ENCODE measurements at places on chromosomes 13 and 19.

- H3K4me3 ChIP-seq, result no peak overlapping the region
- peaks cover 56% of the 10 kb centered on the region for H3K4me1 ChIP-seq
- DNase-seq, result no peak
Measured at GRCh38 chr19:4375164-4376027, 25.0 kb downstream of the SH3GL1 start.

DNA sequence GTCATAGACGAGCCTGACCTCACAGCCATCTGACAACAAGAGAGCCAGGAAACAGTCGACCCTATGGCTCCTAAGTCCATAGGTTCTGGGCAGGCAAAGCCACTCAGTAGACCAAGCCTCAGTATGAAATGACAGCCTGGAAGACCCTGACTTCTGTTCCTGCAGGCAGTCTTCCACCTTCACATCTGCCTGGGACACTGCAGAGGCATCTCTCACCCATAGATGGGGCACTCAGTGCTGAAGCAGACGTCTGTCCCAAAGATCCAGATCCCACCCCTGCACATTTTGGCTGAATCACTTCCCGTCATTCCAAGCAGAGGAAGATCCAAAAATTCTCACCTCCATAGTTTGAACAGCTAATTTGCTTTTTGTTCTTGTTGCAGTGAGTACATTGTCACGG, 139.3 kb upstream of the ZNF507 start:
- H3K4me1 ChIP-seq, result peaks cover 12% of the 10 kb centered on the region
- peaks cover 57% of the 10 kb centered on the region for H3K27me3 ChIP-seq
- no peaks in the 10 kb centered on the region for H3K36me3 ChIP-seq
- H3K27ac ChIP-seq, result no peak overlapping the region
- no peak overlapping the region for H3K4me3 ChIP-seq

GRCh38 chr19:45834970-45835369, 19.9 kb upstream of the RSPH6A start:
- no peak overlapping the region for H3K4me3 ChIP-seq
- peak overlapping the region; percentile 22 for H3K27ac ChIP-seq
- no peaks in the 10 kb centered on the region for H3K27me3 ChIP-seq
- H3K36me3 ChIP-seq, result peaks cover 77% of the 10 kb centered on the region
- no peaks in the 10 kb centered on the region for H3K4me1 ChIP-seq
- DNase-seq, result no peak

GRCh38 chr19:3480383-3481091, at the start of gene SMIM24:
Gene SMIM24 (minus strand): TSS chr19:3480525. CDS start chr19:3480463, 62 bp downstream.
- H3K36me3 ChIP-seq, result peaks cover 3% of the 10 kb centered on the region
- no peak within 1 kb of the TSS for H3K4me3 ChIP-seq
- H3K27me3 ChIP-seq, result no peaks in the 10 kb centered on the region
- no peak within 1 kb of the TSS for H3K27ac ChIP-seq

DNA sequence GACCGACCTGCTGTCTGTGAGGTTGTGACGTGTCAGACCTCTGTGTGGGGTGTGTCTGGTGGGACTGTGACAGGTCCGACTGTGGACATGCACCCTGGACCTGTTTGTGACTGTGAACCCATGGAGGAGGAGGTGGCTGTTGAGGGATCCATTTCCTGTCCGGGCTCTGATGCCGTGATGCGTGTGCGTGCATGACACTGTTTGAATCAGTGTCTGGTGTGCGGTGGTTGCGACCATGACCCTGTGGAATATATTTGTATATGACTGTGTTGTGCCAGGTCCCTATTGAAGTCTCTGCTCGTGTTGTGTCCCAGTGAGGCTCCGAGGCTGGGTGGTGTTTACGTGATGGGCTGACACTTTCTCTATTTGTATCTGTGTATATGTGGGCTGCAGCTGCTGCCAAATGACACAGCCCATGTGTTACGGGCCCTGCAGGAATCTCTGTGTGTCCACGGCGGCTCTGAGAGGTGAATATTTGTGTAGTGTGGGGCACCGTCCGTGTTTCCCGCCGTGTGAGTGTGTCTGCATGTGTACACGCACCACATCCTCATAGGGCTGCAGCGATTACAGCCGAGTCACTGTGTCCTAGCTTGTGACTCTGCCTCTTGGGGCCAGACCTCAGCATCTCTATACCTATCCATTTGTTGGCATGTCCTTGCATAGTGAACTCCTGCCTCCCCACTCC, 18.3 kb downstream of the CCDC97 start:
- peak overlapping the region; percentile 96 for H3K27ac ChIP-seq
- no peaks in the 10 kb centered on the region for H3K27me3 ChIP-seq
- H3K36me3 ChIP-seq, result peaks cover 89% of the 10 kb centered on the region
- peak; percentile 46 for DNase-seq
- H3K4me1 ChIP-seq, result peaks cover 76% of the 10 kb centered on the region
- H3K4me3 ChIP-seq, result peak overlapping the region; percentile 76

Measured in central memory CD8-positive, alpha-beta T cell (primary cell).